Esophagus squamous epithelium (tissue), 5 donors: ENCODE measurements at places on chromosomes 1 and 21.

DNA sequence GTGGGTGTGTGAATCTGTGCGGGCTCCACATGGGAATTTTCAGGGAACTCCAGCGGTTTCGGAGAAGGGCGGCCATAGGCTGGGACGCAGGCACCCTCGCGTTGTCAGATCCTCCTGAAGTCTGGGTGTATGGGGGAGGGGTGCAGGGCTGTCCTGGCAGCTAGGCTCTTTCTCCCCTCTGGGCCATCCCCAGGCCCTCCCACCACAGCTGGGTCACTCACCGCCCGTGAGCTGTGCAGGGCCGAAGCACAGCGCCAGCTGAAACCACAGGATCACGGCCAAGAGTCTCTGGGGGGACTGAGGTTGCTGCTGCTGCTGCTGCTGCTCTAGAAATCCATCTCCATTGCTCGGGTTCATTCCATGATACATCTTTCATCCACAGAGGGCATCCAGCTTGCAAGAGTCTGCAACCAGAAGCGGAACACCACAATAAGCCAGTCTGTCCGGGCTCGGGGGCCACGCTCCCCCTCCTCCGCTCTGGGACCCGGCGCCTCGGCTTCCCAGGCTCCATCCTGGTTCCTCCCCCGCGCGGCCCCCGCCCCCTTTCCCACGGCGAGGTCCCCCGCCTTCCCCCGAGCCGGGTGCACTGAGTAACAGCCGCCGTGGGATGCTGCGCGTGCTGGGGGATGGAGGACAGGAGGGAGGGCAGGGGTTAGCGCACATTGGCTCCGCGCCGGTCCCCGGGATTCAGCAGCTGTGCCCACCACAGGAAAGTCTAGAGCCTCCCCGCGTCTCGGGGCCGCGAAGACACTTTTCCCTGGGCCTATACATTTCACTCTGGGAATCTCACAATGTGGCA is 720 bp downstream of the SUSD4 start:
- DNase-seq = no peak

DNA sequence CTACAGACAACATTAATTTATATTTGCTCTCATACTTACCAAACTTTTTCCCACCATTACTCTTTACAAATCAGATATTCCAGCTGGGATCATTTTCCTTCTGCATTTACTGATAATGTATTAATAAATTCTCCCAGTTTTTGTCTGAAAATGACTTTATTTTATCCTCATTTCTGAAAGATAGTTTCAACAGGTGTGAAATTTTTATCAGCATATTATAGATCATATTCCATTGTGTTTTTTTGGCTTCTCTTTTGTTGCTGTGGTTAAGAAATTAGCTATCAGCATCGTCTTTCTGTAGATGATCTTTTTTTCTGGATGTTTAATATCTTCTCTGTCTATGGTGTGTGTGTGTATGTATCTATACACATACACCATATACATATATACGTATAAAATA is 2.7 kb downstream of the CFAP57 start:
- DNase-seq = no peak

DNA sequence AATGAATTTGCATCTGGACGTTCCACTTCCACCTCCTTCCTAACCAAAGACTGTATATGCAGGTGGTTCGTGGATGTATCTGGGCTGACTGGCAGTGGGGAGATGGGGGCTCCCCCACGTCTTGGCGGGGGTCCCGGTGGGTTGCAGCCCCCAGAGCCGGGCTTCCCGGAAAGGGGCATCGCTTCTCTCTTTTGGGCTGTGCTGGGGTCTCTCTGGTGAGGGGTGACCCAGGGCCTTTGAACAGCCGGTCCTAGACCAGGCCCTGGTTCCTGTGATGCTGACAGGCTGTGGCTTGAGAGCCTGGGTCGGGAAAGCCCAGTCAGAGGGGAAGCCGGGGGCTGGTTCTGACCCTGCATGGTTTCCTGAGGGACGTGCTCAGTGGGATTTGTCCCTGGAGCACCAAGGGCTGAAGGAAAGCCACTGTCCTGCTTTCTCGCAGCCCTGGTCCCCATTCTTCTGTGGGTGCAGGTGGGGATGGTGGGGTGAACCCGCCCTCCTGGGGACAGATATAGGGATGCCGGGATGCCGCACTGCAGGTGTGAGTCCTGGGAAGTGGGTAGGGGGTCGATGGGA is 29.8 kb downstream of the COL18A1 start:
- no peak for DNase-seq

GRCh38 chr1:225707824-225708223 is 54.9 kb upstream of the ENAH start:
- DNase-seq = no peak

DNA sequence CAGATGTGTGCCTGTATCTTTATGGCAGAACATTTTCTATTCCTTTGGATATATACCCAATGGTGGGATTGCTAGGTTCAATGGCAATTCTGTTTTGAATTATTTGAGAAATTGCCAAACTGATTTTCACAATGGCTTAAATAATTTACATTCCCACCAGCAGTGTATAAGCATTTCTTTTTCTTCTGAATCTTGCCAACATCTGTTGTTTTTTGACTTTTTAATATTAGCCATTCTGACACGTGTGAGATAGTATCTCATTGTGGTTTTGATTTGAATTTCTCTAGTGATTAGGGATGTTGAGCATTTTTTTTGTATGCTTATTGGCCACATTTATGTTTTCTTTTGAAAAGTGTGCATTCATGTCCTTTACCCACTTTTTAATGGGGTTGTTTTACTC is 864.3 kb upstream of the ADAMTS5 start:
- no peak for DNase-seq

- DNase-seq = no peak
Observed at GRCh38 chr1:109873278-109874175, 37.1 kb upstream of the CSF1 start.

DNA sequence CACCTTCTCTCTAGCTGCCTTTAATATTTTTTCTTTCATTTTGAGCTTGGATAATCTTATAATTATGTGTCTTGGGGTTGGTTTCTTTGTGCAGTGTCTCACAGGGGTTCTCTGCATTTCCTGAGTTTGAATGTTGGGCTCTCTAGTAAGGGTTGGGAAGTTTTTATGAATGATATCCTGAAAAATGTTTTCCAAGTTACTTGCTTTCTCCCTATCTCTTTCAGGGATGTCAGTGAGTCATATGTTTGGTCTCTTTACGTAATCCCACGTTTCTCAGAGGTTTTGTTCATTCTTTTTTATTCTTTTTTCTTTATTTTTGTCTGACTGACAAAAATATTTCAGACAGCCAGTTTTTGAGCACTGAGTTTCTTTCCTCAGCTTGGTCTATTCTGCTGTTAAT is 55.4 kb upstream of the CCDC190 start:
- DNase-seq = no peak

GRCh38 chr1:235892202-235892601 is 25.5 kb upstream of the LYST start:
- DNase-seq = no peak

DNA sequence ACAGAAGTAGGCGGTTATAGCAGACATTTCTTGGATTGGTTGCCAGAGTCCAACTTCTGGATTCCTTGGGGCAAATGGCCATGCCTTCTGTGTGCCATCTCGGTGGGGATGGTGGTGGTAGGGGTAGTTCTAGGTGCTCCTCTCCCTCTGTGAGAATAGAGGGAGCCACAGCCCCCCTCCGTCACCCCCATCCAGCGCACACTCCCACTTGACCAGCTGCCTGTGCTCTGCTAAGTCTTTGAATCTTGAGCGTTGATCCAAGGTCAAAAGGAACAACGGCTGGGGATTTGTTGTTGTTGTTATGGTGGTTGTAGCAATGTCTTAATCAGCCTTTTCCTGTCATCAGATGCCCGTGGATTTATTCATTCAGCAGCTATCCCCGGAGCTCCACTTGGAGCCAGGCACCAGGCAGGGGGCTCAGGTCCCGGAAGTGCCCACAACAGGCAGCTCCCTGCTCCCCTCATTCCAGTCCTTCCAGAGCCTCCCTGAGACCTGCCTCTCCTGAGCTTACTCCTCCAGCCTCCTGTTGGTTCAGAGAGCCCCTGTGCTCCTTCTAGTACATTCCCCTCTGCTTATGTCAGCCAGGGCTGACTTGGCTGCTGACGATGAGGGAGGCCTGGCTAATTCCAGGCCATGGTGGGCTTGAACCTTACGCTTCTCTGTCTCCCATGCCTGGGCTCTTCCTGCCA is 146.6 kb upstream of the WNT4 start:
- no peak for DNase-seq

- no peak for DNase-seq
Observed at GRCh38 chr1:86499987-86500593, 31.4 kb downstream of the CLCA1 start.

GRCh38 chr1:31036749-31037500 is 28.6 kb downstream of the PUM1 start:
- no peak for DNase-seq

DNA sequence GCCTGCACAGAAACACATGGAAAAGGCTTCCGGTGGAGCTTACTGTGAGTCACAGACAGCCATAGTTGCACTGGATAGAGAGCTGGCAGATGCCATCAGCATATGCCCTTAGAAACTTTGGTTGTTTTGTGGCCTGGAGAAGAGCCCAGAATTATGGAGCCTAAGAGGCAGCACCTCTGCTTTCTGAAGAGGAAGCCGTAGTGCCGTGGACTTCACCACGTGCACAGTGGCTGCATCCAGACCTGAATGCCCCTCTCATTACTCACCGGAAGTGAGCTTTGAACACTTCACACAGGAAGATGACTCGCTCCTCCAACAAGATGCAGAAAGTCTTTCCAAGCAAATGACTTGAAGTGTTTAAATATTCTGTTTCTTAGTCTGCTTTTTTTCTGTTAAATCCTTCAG is 28.4 kb downstream of the JUN start:
- DNase-seq = no peak

- DNase-seq = no peak
Observed at GRCh38 chr1:87369736-87370478, 41.2 kb downstream of the LMO4 start.

DNA sequence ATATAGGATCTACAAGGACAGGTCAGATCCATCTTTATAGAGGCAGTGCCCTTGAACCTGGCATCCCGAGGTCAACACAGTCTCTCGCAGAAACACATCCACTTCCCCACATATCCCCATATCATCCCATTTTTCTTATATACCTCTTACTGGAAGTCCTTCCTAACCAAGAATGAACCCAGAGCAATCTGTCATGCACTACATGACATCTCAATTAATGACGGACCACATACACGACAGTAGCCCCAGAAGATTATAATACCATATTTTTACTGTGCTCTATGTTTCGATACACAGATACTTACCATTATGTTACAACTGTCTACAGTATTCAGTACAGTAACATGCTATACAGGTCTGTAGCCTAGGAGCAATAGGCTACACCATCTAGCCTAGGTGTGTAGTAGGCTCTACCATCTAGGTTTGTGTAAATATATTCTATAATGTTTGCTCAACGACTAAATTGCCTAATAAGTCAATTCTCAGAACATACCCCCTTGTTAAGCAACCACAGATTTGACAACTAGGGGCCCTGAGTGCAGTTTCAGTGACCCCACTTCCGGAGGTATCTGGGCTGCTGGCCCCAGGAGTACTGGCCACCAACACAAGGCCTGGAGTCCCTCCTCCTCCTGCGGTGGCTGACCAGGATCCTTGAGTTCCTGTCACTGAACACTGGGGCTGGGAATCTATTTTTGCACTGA is 28.1 kb downstream of the PTPN14 start:
- DNase-seq = no peak

DNA sequence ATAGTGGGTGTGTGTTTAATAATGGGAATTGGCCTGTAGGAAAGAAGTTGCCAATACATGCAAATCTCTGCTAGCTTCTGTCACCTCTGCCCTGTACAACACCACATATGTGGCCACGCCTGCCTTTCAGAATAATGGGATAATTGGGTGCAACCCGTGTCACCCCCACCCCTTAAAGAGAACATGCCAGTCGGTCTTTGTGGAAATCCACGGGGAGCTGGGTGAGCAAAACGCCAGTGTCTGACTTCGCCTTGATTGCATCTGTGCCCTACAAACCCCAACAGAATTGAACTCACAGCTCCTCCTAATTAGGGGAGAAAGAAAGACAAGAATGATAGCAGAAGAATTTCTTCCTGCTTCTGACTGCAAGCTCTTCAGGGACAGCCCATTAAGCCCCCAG is 6.4 kb upstream of the PLXNA2 start:
- DNase-seq = no peak

DNA sequence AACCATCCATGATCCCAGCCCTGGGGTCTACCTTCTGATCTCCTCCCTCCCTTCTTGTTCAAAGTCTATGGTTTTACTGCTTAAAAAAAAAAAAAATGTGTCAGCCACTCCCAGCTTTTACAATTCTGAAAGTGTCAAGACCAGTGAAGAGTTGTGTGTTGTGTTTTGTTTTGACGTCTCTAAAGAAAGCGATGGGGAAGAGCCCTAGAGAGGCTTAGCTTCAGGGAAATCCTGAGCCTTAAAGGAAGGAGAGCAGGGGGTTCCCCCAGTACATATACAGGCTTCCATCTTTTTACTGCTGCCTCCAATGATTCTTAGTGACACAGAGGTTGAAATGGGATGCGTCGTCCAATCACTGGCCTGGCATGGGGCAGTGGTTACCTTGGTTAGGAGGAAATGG is 13.9 kb upstream of the FMOD start:
- no peak for DNase-seq

DNA sequence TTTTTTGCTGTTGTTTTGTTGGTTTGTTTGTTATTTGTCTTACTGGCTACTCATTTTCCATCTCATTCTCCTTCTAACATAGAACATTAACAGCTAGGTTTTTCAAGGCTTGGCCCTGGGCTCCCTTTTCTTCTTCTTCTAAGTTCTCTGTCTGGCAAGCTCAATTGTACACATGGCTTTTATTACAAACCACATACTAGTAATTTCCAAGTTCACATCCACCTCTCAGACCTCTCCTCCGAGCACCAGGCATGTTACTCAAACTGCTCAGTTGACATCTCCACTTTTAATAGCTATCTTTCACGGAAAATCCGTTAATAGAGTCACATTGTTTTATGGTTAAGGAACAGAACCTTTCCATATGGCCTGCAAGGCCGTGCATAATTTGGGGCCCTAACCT is 736.9 kb upstream of the ADAMTS5 start:
- DNase-seq = no peak

- no peak for DNase-seq
Observed at GRCh38 chr1:118155106-118155505, 29.9 kb downstream of the SPAG17 start.
